Stimulated activated CD8-positive, alpha-beta memory T cell treated with anti-CD3 and anti-CD28 coated beads, Interleukin-12 subunit alpha, Interleukin-12 subunit beta, amount 100 ng/mL, for 4 hours (primary cell): ENCODE measurements at places on chromosomes 2 and 18.

DNA sequence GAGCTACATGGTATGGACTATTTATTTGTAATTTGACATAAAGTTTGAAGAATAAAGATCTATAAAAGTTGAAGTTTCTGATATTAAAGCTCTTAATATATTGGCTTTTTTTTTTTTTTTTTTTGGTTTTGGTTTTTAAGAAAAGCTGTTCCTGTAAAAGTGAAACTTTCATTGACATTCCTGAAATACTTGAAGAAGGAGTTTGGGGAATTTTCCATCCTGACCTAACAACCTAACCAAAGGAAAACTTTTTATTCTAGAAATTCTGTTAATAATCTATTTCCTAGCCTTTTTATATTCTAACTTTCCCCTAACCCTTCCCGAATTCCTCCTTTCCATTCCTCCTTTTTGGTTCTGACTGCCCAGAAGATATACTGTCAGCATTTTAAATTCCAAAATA, 83.7 kb downstream of the ACSL3 start:
- DNase-seq = no peak

DNA sequence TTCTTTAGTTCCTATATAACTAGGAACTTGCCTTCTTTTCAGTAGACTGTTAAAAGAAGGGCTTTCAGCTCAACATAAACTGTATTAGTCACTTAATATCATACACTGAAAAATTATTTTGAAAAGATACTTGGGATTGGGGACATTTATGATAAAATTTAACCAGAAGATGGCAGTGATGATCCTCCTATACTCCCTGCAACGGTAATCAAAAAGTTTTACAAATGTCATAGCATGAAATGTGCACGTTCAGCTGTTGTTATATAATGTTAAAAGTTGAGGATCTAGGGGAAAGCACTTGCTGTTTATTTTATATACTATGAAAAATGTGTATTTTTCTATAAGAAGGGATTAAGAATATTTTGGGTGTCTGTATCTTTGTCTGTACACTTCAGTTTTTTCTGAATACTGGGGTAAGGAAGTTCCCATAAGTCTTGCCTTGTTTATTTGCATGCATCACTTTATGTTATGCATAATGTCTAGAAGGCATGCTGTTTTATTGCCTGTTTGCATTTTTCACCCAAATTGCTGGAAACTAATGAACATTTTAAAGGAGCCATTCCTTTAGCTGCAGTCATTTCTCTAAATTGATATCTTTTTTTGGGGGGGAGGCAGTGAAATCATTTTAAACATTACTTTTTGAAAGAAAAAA, 19.0 kb downstream of the DYNC1I2 start:
- DNase-seq = no peak

GRCh38 chr2:4053769-4054493, 350.6 kb downstream of the DCDC2C start:
- DNase-seq = no peak

- no peak for DNase-seq
Measured at GRCh38 chr2:23124214-23124750, 260.7 kb upstream of the KLHL29 start.

DNA sequence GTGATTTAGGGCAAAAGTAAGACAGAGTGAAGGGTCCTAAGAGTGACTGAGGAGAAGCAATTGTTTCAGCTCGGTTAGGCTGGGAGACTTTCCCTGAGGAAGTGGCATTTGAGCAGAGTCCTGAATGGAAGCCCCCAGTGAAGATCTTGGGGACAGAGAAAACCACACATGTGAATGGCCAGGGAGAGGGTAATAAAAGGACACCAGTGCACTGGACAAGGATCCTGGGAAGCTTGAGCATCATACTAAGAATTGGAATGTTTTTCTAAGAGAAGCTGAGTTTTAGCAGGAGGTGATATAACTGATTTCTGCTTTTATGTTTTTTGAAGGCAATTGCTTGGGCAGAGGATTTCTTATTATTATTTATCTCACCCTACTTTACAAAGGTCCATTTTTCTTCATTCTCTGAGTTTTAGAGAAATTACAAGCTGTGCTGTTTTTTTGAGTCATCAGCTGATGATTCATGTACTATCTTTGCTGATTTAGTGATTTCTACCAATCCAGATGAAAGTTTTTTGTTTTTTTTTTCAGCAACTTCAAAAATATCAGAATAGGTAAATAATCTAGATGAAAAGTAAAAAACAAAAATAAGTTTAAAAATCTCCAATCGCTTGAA, 43.5 kb downstream of the MFSD6 start:
- no peak for DNase-seq

- DNase-seq = no peak
Measured at GRCh38 chr18:77134611-77135010, 2.0 kb upstream of the MBP start.

DNA sequence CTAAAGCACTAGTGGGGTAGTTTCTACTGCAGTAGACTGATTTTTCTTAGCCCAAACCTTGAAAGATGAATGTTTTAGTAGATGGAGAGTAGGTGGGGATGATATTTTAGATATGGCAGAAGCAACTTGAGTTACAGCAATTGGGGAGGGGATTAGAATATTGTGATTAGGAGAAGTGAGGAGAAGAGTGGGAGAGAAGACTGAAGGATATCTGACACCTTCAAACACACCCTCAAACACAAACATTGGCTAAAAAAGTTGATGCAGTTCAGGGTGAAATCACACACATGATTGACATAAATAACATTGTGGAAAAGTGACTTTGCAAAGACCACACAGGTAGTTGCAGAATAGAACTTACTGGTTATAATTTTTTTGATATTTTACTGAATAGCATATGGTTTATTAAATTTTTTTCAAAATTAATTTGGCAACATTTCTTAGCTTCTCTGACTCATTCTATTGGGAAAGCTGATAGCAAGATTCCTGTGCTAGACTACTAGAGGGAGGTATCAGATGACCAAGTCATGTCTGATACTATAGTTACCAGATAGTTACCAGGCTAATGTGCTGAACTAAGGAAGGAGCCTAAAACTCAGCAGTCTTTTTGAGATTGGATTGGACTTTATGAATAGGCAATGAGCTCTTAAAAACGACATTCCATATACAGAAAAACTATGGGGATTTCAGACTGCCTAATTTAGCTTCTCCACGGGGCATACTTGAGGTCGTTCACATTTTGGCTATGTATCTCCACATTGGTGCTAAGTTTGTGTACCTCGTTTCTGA, 73.0 kb downstream of the ACTR3 start:
- no peak for DNase-seq

DNA sequence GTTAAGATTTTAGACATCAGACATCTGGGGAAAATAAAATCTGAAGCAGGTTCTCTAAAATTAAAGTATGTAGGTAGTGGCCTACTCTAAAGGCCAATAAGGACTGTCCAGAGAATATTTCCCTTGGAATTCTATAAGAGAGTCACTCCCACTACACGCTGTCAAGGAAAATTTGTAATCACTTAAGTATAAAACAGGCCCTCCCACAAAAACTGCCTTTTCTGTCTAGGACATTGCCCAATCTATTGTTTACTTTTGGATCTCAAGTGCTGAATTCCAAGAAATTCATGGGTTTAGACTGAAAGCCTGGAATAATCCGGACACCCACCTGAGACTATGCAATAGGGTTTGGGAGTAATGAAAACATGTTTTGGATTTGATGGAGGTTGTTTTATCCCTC, 1.7 kb upstream of the SRBD1 start:
- no peak for DNase-seq

DNA sequence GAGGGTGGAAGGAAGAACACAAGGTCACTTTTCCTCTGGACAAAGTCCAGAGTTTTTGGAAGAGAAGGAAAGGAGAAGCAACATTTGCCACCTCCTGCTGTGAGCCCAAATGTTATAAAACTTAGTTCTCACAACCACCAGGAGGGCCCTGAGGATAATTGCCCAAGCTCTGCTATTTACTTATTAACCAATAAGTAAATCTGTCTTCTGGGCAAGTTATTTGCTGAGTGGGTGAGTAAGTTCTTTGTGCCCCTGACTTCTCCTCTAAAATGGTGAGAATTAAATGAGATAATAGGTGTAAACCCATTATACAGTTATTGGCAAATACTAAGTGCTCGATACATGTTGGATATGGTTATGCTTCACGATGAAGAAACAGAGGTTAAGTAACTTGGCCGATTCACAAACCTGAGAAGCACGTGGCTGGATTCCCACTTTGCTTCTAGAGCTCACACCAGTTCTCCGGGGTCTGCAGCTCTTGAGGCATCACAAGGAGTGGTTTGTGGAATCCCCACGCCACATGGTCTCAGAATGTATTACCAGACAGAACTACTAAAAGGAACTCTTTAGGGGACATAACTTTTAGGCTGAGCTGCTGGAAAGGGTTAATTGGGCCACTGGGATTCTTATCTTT, 164.1 kb downstream of the MYCN start:
- no peak for DNase-seq

DNA sequence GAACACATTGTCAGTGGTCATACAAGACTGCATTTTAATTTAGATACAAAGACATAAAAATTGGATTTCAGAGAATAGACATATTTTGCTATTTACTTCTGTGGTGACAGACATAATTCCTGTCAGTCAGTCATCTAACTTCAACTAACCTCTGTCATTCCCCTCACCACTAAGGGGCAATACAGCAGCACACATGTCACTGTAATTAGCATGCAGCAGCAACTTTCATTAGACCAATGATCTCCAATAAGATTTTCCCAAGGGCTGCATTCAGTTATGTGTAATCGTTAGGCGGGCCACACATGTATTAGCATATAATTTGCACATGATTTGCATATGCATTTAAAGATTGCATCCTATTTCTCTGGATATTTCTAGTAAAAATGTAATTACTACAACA, 624.5 kb downstream of the NR4A2 start:
- DNase-seq = no peak

GRCh38 chr2:127185093-127185492, 35.0 kb downstream of the CYP27C1 start:
- no peak for DNase-seq

DNA sequence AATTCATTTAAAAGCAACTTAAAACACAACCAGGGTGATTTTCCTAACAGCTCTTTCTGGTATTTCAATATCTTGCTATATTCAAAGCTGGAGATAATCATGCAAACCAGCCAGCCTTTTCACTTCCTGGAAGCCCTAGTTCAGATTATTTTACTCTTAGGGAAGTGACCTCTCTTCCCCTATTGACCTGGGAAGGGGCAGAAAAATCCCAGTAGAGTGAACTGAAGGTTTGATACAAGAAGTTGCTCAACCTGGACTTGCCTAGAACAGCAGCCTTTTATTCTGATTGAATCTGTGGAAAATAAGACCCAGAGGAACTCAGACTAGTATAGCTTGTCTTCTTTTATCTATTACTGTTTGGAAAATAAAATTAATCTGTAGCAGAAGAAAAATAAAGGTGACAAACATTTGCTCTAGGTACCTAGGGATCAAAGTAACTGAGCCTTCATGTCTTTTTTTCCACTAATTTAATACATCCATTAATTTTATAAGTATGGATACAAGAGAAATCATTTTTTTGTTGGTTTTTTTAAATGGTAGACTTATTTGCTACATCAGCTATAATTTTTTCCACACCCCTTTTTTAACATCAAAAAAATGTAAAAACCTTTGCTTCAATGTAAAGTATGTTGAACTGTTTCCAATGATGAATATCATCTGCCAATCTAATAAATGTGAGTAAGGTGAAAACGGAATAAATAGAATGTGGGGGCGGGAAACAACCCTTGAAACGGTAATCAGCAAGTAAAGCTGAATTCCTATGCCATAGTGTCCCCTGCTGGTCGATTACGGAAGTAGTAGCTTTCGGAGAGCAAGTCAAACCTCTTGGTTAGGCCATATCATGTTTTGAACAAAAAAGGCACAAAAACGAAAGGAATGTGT, 629.9 kb downstream of the NRXN1 start:
- no peak for DNase-seq

GRCh38 chr18:36672437-36673344, 156.1 kb downstream of the TPGS2 start:
- no peak for DNase-seq

- DNase-seq = no peak
Measured at GRCh38 chr18:25166113-25166512, 185.9 kb downstream of the ZNF521 start.

GRCh38 chr2:74707837-74708236, 53.8 kb downstream of the SEMA4F start:
- DNase-seq = no peak

- DNase-seq = no peak
Measured at GRCh38 chr2:127650041-127650784, 4.3 kb downstream of the GPR17 start.

DNA sequence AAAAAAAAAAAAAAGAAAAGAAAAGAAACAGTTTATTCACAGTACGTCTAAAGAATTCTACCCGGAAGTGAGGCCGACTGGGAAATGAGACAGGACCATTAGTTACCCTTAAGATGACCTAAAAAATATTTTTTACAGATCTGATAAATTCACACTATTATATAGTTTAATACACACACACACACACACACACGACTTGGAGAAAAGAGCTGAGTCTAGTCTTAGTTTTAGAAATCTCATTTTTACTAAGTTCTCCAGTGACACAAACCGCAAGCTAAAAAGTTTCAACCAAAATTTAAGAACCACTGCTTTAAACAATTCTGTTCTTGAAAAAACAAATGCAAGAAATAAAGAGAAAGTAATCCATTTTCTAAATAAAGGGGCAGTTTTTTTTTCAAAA, 27.1 kb downstream of the ST3GAL5 start:
- DNase-seq = no peak

DNA sequence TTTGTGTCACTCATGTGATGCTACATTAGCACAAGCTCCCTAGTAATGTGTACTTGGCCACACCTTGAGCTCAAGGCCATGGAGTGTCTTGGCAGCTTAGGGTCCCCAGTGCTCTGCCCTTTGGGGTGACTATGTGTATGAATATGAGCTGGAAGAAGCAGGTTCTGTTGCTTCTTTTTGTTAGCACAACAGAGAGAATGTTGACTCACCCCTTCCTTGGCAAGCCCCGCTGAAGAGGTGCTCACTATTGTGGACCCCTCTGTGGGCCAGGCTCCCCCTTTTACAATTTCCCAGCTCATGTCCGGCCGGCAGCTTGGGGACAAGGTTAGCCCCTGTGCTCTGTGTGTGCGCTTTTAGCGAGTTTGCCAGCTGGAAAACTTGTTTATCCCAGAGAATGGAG, 48.1 kb downstream of the DGKD start:
- no peak for DNase-seq

GRCh38 chr2:36701391-36701795, 4.9 kb downstream of the VIT start:
- DNase-seq = no peak
